ENCODE measurements at places on chromosomes 3 and 15.

DNA sequence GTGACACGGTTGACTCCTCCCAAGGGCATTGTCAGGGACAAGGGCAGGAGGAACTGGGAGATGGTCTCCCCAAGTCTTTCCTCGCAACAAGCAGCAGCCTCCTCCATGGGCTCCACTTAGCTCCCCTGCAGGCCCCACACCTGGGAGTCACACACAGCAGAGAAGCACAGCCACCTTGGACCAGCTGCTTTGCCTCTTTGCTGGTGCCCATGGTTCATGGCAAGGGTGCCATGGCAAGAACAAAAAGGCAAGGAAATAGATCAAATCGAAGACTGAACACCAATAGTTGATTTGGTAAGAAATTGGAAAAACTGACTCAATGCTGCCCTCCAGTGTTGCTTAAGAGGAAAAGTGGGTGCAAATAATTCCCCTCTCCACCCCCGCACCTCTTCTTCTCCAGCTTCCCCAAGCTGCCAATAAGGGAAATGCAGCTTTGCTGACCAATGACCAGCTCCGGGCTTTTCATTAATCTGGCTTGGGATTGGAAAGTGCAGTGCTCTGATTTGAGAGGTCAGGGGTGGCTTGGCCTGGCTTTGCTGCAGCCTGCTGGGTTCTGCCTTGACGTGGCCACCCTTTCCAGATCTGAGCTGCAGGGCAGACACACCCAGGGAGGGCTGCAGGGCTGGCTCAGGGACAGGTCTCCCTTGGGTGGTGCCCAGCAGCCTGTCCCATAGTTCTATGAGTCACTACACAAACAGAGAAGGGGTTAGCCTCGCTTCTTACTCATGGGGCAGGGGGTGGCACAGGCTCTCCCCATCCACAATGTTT lies 162.0 kb downstream of the KLF13 start:
- peak; percentile 84 for DNase-seq

GRCh38 chr3:63961891-63962290 lies 49.7 kb upstream of the SCAANT1 start:
- DNase-seq: peak; percentile 44

DNA sequence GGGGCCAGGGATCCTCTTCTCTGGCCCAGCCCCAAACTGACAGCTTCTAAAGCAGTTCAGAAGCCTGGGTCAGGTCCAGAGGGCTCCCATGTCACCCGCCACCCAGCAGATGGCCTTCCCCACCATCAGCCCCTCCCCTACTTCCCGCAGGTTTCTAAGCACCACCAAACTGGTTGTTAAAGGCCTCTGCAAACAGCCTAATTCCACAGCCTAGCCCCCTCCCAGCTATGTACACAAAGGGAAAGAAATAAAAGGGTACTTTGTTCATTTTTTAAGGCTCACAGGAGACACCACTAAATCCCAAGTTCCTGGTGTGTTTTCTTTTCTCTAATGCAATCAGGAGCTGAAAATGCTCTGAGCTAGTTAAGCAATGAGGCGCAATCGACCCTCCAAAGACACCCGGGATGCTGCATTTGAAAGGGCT lies 30.6 kb downstream of the PLCH1 start:
- no peak for DNase-seq

GRCh38 chr15:64894395-64895056 lies 17.2 kb upstream of the ANKDD1A start:
- DNase-seq: no peak

GRCh38 chr15:83379579-83379959 lies 67.6 kb upstream of the SH3GL3 start:
- peak; percentile 18 for DNase-seq

DNA sequence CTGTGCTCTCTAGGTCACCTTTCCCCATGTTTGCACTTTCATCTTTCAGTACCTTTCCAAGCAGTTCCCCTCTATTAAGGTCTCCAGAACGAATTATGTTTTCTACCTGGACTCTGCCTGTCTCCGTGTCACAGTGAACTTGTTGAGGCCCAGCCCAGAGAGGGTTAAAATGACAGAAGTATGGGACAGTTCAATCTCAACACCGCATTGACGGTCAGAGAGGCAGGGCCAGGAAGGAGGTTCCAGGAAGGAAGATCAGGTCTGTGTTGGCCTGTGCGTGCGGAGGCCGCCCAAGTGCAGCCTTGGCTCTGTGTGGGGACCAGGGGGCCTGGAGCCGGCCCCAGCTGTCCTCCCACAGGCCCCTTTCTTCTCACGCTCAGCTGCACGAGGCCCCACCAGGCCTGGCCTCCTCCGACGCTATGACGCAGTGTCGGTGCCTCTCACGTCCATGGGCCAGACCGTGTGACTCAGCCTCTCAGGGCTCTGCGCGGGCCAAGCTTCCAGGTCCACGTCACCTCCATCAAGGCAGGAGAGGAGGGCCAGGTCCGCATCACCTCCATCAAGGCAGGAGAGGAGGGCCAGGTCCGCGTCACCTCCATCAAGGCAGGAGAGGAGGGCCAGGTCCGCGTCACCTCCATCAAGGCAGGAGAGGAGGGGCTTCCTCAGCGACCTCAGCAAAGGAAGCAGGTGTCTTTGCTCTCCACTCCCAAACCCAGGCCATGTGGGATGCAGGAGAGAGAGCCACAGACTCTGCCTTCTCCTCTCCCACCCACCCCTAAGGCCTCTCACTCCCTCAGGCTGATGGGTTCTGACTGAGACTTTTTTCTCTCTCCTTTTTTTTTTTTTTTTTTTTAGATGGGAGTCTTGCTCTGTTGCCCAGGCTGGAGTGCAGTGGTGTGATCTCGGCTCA lies 83.1 kb downstream of the CPN2 start:
- DNase-seq: peak; percentile 79

- DNase-seq: peak; percentile 9
Measured at GRCh38 chr3:97901313-97902248, 70.7 kb downstream of the RIOX2 start.

DNA sequence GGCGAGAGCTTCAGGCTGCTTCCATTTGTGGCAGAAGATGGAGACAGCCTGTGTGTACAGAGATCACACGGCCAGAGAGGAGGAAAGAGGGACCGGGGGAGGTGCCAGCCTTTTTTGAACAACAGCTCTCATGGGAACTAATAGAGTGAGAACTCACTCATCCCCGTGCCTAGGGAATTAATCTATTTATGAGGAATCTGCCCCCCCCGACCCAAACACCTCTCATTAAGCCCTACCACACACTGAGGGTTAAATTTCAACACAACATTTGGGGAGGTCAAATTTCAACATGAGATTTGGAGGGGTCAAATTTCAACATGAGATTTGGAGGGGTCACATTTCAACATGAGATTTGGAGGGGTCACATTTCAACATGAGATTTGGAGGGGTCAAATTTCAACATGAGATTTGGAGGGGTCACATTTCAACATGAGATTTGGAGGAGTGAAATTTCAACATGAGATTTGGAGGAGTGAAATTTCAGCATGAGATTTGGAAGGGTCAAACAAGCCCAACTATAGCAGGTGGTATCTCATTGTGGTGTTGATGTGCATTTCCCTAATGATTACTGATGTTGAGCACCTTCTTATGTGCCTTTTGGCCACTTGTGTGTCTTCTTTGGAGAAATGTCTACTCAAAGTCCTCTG lies 20.6 kb upstream of the RFTN1 start:
- no peak for DNase-seq

GRCh38 chr3:40172560-40172959 lies 136.9 kb upstream of the EIF1B start:
- no peak for DNase-seq

DNA sequence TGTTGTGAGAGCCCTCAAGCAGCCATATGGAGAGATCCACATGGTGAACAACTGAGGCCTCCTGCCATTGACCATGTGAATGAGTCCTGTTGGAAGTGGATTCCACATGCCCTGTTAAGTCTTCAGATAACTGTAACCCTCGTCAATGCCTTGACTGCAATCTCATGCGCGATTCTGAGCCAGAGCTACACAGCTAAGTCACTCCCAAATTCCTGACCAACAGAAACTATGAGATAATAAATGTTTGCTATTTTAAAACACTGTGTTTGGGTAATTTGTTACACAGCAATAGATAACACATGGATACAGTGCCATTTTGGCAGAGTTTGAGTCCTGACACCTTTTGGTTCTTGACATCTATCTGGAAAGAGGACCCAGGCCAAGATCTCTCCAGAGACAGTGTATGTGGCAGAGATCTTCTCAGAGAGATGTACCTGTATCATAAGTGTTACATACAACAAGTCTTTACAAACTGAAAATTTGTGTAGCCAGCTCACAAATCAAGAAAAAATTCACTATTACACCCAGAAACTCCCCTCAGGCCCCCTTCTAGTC lies 34.5 kb upstream of the BNC1 start:
- no peak for DNase-seq

DNA sequence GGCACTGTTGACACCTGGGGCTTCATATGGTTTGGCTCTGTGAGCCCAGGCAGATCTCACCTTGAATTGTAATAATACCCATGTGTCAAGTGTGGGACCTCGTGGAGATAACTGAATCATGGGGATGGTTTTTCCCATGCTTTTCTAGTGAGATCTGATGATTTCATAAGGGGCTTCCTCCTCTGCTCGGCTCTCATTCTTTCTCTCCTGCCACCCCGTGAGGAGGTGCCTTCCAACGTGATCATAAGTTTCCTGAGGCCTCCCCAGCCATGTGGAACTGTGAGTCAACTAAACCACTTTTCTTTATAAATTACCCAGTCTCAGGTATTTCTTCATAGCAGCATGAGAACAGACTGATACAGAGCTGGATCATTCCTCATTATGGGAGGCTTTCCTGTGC lies 655.9 kb upstream of the ADAMTS9 start:
- DNase-seq: no peak

DNA sequence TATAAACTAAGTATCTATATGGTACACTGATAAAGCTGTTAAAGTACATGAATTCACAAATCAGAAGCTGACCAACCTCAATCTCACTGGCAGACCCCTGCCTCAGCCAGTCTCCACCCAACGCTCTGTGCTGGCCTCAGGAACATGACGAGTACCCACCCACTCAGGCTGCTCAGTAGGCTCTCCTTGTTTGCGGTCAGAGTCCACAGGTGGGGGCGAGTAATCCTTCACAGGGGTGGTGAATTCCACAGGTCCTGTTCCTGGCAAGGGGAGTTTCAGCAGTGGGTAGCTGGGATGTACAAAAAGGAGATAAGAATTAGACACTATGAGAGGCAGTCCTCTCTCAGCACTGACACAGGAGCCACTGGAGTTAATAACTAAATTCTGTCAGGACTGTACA lies 40.9 kb downstream of the SCAP start:
- DNase-seq: no peak

DNA sequence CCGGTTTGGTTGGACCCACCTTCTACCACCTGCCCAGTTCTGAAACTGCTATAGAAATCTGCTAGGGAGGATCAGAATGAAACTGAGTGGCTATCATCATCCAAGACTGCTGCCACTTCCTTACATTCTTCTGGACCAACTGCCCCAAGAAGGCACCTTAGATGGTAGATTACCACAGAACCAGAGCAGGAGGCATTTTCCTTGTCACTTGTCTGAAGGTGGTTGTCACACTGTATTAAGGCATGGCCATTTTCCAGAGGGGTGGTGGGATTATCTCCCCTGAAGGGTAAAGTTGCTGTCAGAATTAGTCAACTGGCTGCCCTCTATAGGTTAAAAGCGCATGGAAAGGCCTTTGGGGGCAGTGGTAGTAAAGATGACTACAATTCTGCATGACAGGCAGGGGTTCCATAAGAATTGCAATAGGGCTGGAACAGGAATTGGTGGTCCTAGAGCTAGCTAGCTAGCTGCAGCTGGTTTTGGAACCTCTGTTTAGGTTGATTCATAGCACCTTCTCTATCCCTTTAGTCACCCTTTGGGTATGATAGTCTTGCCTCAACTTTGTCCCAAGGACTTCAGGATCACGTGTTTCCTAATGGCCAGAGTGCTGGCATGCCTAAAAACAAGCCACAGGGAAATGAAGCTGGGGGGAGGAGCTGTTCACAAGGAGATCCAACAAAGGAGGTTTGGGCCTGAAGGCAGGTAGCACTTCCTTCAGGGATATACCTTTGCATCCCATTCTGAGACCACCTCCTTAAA lies 4.8 kb upstream of the CSPG5 start:
- no peak for DNase-seq

DNA sequence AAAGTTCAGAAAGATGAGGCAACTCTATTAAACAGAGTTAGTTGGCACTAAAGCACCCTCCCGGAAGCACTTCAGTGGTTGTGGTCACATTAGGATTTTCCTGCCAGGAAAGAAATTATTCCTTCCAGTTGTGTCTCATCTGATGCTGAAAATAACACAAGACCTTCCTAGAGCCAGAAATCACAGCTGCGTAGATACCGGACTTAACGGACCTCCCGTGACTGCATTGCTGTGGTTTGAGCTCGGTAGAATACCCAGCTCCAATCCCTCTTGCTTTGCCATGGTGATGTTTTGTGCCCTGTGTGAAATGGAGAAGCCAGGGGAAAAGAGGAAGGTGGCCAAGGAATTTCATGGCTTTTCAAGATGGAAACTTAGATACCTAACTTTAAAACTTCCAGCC lies 215.0 kb upstream of the IGF1R start:
- no peak for DNase-seq

GRCh38 chr15:63930034-63930433 lies 96.3 kb upstream of the HERC1 start:
- no peak for DNase-seq

- peak; percentile 65 for DNase-seq
Measured at GRCh38 chr3:42194943-42195510, 71.0 kb downstream of the CCK start.

GRCh38 chr3:93969443-93969842 lies 4.3 kb downstream of the PROS1 start:
- peak; percentile 38 for DNase-seq

DNA sequence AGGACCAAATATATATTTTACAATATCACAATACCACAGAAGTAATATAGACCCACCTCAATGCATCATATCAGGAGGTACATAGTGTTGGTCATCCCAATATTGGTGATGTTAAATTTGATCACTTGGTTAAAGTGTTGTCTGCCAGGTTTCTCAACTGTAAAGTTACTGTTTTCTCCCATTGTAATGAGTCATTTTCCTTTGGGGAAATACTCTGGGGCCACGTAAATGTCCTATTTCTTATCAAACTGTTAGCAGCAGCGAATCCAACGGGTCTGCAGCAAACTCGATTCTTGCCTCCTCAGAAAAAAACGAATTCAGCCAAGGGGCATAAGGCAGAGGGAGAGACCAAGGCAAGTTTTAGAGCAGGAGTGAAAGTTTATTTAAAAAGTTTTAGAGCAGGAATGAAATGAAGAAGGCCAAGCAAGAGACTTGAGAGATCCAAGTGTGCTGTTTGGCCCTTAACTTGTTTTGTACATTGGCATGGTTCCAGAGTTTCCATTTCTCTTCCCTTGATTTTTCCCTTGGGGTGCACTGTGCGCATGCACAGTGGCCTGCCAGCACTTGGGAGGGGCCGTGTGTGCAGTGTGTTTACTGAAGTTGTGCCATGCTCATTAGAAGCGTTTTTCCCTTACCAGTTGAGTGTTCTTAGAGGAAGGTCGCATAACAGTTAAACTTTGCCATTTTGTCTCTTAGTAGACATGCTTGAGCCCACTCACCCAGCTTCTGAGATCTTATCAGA lies 512.5 kb downstream of the AGBL1 start:
- no peak for DNase-seq
